Stimulated activated CD8-positive, alpha-beta memory T cell treated with anti-CD3 and anti-CD28 coated beads, Interleukin-4, amount 100 ng/mL, for 1 hour (primary cell): ENCODE measurements at places on chromosomes 5 and 9.

DNA sequence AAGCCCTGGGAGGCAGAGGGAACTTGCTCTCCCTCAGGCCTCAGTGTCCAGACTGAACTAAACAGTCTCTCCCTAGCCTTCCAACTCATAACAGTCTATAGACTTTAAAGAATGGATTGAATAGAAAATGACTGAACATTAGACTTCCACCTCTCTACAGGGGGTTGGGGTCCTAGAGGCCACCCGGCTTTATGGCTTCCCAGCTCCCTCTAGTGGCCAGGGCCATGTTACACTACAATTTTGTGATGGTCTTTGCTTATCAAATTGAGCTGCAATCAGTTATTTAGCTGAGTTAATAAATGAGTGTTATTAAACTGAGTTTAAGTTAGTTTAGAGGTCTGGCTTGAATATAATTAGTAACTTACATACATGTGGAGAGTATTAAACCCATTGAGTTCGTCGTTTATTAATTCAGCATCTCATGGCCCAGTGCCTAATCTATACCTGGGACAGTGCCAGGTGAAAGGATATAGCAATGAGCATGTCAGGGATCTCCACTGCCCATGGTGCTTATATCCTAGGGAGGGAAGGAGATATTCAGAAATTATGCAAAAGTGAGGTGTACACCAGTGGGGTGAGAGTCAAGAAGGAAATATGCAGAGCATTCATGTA lies 105.2 kb downstream of the SH3TC2 start:
- peak; percentile 3 for DNase-seq

GRCh38 chr9:129834489-129835127 lies 467 bp downstream of the C9orf78 start:
- no peak for DNase-seq

DNA sequence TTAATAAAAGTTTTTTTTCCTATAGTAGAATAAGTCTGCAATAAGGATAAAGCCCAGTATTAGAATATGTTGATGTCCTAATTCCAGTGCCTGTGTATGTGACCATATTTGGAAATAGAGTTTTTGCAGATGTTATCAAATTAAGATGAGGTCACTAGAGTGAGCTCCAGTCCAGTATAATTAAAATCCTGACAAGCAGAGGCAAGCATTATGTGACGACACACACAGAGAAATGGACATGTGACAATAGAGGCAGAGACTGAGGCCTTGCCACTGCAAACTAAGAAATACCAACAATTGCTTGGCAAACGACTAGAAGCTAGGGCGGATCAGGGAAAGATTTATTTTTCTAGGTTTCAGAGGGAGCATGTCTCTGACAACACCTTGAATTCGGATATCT lies 216.4 kb upstream of the CYLC2 start:
- DNase-seq = no peak

DNA sequence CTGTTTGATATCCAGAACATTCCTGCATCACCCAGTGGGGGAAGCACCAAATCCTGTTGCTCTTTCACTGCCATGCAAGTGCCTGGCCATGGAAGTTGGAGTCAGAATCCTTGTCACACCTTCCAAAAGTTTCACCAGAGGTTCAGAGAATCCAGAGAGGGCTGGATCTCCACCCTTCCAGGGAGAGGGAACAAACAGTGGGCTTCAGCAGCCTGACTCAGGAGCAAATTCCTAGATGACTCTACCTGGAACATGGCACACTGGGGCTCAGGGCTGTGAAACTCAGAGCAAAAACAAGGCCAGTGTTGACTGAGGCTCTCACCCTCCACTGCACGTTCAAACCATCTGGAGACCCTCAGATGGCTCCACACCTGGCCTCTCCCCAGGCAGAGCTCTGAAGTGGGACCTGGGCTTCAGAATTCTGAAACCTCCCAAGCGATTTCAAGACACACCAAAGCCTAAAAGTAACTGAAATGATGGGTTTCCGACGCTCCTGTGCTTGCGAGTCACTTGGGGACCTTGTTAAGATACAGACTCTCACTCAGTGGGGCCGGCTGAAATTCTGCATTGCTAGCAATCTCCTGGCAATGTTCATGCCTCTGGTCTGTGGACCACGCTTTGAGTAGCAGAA lies 205.9 kb downstream of the AUH start:
- no peak for DNase-seq

GRCh38 chr5:126659805-126660482 lies 59.2 kb downstream of the PHAX start:
- no peak for DNase-seq
